ENCODE measurements at places on chromosomes 7 and 10. TPM values are rescaled to one million over a fixed set of nuclear protein-coding genes. Genes with fewer than 3 reads are reported as not detected.
A peak's percentile ranks its signal among the peaks of the same experiment; 100 is the strongest.

DNA sequence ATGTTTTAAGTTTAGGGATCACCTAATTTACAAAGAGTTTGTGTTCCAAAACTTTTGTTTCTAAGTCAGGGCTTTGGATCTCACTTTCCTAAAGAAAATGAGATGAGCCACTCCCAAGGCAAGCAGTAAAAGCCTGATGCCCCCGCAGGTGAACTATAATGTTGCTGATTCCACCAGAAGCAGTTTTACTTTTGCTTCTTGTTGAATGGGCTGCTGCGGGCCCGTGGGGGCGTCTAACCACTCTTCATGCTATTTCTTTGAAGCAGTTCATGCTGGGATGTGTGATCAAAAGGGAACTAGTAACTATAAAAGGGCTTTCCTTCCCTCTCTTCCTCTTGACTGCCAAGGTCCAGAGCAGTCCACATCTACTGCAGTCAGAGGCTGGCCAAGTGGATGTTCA is 118.7 kb upstream of the NEBL start:
- DNase-seq = no peak
- no peak overlapping the region for H3K27ac ChIP-seq
- H3K4me1 ChIP-seq = no peaks in the 10 kb centered on the region
- no peaks in the 10 kb centered on the region for H3K27me3 ChIP-seq
- H3K36me3 ChIP-seq = no peaks in the 10 kb centered on the region

KAZALD1 gene
- total RNA-seq = 29.5 TPM

DNA sequence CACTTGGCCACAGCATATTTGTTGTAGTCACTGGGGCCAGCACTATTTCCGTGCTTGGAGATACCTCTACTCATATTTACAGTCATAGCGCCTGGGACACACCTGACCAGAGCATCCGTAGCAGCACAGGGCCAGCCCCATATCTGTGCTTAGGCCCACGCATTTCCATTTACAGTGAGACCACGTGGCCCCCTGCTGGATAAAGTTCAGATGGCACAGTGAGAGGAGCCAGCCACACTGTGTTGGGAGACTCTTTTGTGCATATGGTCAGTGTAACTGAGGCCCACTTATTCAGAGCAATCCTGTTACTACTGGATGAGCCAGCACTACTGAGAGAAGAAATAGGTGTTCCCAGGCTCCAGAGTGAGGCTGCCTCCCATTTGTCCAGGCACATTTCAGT is 455.3 kb downstream of the REEP3 start:
- H3K4me3 ChIP-seq = no peak overlapping the region
- H3K36me3 ChIP-seq = no peaks in the 10 kb centered on the region
- H3K4me1 ChIP-seq = no peaks in the 10 kb centered on the region
- H3K27me3 ChIP-seq = no peaks in the 10 kb centered on the region
- H3K27ac ChIP-seq = no peak overlapping the region

- DNase-seq = no peak
- no peaks in the 10 kb centered on the region for H3K4me1 ChIP-seq
- no peak overlapping the region for H3K4me3 ChIP-seq
- no peaks in the 10 kb centered on the region for H3K27me3 ChIP-seq
- H3K36me3 ChIP-seq = peaks cover 40% of the 10 kb centered on the region
Observed at GRCh38 chr10:93687737-93688136, 14.7 kb downstream of the FRA10AC1 start.

DNA sequence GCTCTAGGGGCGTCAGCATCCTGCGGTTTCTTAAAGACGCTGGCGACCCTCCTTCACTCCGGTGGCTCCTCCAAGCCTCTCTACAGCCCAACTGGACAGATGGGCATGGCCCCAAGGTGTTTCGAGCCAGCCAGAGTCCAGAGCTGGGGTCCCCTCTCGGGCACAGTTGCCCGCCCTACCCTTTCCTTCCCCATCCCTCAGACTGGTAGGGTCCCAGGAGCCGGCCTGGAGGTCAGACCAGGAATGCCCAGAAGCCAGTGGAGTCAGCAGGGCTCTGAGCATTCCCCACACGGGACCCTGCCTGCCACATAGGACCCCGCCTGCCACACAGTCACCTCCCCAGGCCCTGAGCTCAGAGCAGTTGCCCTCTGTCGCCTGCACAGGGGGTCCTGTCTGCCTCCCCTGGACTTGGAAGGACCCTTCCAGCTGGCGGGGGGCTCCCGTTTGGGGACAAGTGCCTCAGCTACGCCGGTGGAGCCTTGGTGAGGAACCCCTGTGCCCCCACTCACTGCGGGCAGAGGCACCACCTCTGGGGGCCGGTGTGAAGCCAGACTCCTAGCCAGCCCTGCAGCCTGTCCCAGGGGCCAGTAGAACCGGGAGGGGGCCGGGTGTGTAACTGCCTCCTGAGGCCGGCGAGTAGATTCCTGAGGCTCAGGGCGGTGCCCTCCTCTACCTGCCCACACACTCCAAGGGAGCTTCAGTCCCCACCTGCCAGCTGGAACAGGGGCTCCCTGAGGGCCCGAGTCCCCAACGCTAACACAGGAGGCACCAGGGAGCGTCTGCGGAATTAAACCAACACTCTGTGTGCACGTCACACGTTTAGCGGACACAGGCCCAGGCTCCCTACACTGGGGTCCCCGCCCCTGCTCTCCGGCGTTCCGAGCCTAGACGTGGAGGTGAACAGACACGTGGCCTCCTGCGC is 19.4 kb upstream of the PDGFA start:
- H3K27ac ChIP-seq = peak overlapping the region; percentile 71
- no peaks in the 10 kb centered on the region for H3K27me3 ChIP-seq
- H3K36me3 ChIP-seq = no peaks in the 10 kb centered on the region
- H3K4me1 ChIP-seq = peaks cover 35% of the 10 kb centered on the region
- DNase-seq = no peak
- no peak overlapping the region for H3K4me3 ChIP-seq
